Parietal lobe (tissue), 2 donors: ENCODE measurements at places on chromosomes 16 and 17. TPM values are rescaled to one million over a fixed set of nuclear protein-coding genes. Genes with fewer than 3 reads are reported as not detected.

TADA2A gene
- 46.3 TPM for total RNA-seq

CRISPLD2 gene
- total RNA-seq: 1.6 TPM

NPIPB6 gene
- total RNA-seq: 8.5 TPM

CCL3 gene
- total RNA-seq: 2.8 TPM

FBXL16 gene
- 10.6 TPM for total RNA-seq

TMEM235 gene
- total RNA-seq: not detected

VTN gene
- total RNA-seq: 0.63 TPM

GDPD1 gene
- total RNA-seq: 40.7 TPM

CIBAR2 gene
- total RNA-seq: not detected

RIPOR1 gene
- total RNA-seq: 61.3 TPM

C16orf74 gene
- total RNA-seq: 1.9 TPM

HAS3 gene
- 9.7 TPM for total RNA-seq

OR1A1 gene
- total RNA-seq: not detected

SMIM36 gene
- not detected for total RNA-seq

NGFR gene
- 1.6 TPM for total RNA-seq

CRYBA1 gene
- total RNA-seq: not detected

ERBB2 gene
- 13.1 TPM for total RNA-seq

RAB11FIP3 gene
- 55.1 TPM for total RNA-seq
